ENCODE measurements at places on chromosomes 2 and 18. TPM values are rescaled to one million over a fixed set of nuclear protein-coding genes. Genes with fewer than 3 reads are reported as not detected.

DNA sequence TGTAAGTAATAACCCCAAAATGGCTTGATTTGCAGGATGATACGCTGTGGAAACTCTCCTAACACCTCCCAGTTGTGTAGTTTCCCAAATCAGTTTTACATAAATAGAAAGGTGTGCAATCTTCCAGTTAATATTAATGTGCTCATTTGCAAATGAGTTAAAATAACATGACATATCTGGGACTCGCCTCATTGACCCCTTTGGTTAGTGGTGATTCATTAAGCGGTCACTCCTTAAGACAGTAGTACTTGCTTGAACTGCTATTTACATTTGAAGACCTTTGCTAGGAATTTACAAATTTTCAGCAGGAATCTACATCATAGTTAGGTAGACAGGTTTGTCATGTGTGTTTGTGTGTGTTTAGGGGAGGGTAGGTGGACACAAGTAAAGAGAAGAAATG, 1367.7 kb upstream of the CELF4 start:
- DNase-seq, result no peak

DNA sequence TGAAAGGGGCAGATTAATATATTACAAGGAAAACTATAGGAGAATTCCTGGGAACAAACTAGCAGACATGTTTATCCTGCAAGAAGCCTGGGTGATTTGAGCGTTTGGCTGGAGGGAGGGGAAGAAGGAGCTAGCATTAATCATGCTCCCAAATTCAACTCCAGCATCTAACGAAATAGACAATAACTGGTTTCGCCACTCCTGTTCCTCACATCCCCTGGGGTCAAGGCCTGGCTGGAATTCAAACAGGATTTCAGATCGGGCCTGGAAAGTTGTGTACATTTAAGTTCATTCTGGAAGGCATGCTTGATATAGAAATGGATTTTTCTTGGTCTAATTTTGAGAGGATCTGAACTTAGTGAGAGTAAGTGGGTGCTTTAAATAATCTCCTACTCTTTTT, 126.1 kb upstream of the CTAGE1 start:
- DNase-seq, result no peak

- no peak for DNase-seq
These were observed 365.7 kb downstream of the ZEB2 start for GRCh38 chr2:144154205-144154604.

KANSL3 gene
- 17.1 TPM for polyA plus RNA-seq

DNA sequence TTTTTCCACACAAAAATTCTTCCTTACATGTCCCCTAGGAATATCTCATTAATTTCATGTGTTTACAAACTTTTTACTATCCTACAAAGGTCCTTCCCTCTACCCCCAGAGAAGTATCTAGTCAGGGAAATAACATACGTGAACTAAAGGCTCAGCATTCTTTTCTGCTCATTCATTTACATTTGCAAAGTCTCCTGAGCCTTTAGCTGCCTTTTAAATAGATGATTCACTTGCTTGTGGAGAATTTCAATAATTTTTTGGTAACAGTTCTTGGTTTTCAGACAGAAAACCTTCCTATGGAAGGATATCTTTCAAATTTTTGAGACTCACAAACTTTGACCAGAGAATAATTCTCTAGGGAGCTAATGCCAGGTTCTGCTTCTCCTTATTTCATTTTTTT, 81.5 kb upstream of the RMDN2 start:
- no peak for DNase-seq

- no peak for DNase-seq
These were observed 2.5 kb upstream of the PLA2R1 start for GRCh38 chr2:160064916-160065315.

DNA sequence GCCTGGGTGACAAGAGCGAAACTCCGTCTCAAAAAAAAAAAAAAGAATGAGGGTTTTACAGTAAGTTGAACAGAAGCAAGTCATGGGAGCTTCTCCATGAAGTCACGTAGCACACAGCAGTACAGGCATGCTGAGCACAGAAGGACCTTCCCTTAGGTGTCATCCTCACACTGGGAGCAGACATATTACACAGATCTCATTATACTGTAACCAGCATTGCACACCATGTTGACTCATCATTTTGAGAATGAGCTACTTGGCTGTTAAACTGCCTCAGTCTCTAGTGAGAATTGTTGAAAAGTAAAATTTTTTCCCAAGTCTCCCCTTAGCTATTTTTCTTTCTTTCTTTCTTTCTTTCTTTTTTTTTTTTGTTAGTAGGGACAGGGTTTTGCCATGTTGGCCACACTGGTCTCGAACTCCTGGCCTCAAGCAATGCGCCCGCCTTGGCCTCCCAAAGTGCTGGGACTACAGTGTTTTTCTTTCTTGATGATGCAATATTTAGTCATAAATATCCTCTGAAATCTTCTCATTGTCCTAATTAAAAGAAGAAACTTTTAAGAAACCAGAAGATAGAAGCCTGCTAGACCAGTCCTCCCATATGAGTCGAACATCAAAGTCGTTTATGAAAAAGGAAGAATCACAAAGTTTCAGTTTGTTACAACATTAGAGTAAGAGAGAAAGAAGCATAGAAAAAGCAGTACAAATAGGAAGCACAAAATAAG, 37.9 kb upstream of the PPP1CB start:
- DNase-seq, result no peak

HSPE1 gene
- polyA plus RNA-seq, result 134 TPM

CAPN14 gene
- 0.09 TPM for polyA plus RNA-seq

Measured in AG04450 (cell line).